Activated CD8-positive, alpha-beta memory T cell treated with anti-CD3 and anti-CD28 coated beads for 1 hour (primary cell): ENCODE measurements at places on chromosomes 7 and 10.

GRCh38 chr7:109611656-109612055, 1042.0 kb downstream of the DNAJB9 start:
- DNase-seq: no peak

DNA sequence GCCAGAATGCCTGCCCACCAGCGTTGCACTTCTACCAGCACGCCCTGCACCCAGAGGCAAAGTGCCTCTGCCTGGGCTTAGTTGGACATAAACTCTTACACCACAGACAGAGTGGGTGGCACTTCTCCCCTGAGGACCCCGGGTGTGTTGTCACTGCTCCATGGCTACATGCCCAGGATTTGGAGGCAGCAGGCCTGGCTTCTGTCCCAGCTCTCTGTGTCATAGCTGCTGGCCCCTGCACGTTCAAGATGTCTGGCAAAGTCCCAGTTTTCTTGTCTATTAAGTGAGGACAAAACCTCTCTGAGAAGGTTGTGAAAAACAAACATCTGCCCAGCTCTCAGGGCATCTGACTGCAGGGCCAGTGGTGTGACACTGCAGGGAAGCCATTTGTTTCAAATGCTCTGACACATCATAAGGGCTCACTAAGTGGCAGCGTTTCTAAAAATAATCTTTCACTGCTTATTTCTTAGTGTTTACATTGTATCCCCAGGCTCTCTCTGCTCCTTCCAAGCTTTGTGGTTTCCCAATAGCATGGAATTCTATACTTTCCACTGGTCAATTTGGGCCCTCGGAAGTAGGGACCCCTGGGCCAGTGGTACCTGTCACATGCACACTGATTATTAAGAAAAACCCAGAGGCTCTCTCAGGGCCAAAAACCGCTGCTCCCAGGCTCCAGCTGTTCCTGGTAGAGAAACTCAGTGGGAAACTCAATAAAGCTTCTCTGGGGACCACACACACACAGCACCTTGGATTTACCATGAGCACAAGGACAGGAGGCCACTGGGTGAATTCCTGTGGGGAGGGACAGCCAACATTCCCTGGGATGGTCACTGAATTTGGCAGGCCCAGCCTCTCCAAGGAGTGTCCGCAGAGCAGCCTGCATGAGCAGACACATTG, 86.2 kb upstream of the ANLN start:
- no peak for DNase-seq

DNA sequence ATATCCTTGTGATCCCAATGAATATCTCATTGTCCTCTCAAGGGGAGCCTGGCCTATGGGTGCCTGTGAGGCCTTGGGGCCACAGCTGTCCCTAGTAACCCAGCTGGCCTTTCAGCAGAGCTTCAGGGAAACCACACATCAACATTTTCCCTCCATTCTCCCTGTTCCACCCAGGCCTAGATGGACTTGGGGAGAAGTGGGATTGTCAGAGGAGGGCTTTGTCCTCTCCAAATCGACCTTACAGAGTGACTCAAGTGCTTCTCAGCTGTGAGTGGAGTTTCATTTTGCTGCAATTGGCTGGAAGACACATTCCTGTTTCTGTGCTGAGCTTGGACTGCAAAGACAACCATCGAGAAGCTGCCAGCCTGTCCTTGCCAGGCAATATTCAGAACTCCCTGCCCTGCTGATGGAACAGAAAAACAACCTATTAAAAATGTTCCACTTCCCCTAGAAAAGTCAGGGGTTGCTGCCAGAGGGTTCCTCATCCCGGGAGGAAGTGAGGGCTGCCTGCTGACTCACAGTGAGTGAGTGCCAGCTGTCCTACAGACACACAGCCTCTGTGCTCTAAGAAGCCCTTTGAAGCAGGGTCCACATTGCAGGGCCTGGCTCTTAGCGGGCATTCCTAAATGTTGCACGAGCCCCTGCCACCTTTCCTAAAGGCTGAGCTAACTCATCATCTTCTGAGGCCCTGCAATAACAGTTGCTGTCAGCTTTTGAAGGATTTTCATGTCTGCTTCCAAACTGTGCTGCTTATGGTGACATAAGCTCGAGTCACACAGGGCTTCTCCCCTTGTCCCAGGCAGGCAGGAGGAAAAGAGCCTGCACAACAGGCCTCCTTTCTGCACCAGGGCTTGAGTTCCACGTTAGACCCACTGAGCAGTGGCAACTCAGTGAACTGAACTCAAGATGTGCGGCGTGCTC, 20.5 kb downstream of the STRA8 start:
- DNase-seq: no peak

DNA sequence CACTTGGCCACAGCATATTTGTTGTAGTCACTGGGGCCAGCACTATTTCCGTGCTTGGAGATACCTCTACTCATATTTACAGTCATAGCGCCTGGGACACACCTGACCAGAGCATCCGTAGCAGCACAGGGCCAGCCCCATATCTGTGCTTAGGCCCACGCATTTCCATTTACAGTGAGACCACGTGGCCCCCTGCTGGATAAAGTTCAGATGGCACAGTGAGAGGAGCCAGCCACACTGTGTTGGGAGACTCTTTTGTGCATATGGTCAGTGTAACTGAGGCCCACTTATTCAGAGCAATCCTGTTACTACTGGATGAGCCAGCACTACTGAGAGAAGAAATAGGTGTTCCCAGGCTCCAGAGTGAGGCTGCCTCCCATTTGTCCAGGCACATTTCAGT, 455.3 kb downstream of the REEP3 start:
- DNase-seq: no peak

GRCh38 chr10:109974504-109975191, 33.1 kb upstream of the ADD3 start:
- DNase-seq: no peak

GRCh38 chr7:24572997-24573553, at the start of gene PALS2:
Gene PALS2, plus strand, starts transcription at chr7:24573452. Its CDS starts 50,216 bp downstream, at chr7:24623668.
- peak; percentile 55 for DNase-seq

DNA sequence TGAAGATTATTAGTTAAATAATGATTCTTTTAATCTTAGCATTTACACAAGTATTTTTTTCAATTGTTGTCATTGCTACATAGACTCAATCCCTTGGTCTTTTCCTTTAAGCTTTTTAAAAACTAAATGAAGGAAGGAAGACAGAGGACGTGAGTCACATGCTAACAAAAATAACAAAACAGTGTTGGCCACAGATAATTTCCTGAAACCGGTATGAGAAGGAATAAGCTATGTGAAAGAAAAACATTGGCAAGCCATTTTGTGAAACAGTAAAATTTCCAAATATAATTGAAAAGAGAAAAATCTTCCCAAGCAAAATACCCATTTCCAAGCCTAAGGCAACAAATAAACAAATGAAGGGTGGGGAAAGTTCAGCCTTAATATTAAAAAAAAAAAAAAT, 223.0 kb downstream of the AHR start:
- no peak for DNase-seq

- DNase-seq: no peak
Observed at GRCh38 chr7:31782411-31782991, 95.5 kb downstream of the PPP1R17 start.

DNA sequence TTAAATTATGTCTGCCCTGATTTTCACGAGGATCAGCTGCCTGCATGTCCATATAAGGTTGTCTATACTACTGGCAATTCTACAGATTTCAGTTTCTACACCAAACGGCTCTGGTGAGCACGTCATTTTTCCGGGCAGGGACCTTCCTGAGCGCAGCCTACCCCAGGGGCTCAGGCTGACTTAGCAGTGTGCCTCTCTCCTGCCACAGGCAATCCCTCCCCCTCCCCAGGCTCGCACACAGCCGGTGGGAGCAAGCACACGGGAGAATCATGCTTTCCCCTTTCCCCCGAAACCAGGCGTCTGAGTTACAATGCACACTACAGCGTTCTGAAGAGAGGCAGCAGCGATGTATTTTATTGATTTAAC, 1.7 kb downstream of the KLF6 start:
- no peak for DNase-seq

DNA sequence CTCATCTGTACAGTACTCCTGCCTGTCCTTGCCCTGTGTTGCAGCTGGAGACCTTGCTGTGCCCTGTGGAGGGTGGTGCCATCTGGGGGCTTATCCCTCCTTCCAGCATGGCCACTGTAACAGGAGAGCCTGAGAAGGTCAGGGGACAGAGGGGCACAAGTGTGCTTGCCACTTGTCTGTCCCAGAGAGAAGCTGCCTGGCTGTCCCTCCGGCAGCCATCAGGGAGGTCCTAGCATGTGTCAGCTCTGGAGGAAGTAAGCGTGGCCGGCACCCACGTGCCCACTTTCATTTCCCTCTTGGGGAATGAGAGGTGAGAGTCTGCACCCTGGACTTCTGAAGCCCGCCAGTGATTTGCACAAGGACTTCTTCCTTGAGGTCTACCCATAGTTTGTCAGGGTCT, 97.0 kb upstream of the PPIF start:
- DNase-seq: no peak

DNA sequence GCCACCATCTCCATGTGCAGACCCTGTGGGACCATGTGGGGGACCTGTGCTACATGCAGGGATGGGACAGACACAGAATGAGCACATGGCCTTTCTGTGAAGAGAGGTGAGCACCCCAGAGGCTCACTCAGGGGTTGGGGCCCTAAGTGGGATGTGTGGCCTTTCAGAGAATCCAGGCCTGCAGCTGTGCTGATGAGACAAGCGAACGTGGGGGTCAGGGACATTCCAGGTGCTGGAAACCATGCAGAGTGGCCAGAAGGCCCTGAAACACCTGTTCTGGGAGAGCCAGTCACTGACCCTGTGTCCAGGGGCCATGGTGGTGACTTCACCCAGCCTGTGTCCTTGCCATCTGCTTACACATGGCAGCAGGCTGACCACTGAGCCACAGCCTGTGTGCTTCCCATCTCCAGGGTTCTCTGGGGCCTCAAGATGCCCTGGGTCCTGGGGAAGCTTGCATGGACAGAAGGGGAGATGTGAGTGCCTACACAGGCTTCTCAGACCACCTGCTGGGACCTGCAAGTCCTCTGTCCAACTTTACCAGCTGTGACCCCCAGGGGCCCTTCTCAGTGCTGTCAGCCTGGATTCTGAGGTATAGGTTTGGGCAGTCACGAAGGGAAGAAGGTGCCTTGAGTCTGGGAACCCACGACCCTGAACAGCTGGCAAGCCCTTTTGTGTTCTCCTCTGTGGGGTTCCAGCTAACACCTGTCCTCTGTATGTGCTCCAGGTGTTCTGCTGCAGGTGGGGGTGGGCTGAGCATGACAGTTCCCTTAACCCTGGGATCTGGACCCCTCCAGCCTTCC, 17.6 kb downstream of the RAMP3 start:
- no peak for DNase-seq

- DNase-seq: no peak
Observed at GRCh38 chr10:104966563-104967297, 325.6 kb downstream of the SORCS3 start.

GRCh38 chr10:114095559-114096337, 52.1 kb downstream of the ADRB1 start:
- DNase-seq: no peak

GRCh38 chr10:103452506-103453230, 498 bp upstream of the CALHM2 start:
- DNase-seq: no peak

GRCh38 chr10:88527245-88527644, 55.9 kb downstream of the RNLS start:
- DNase-seq: no peak

DNA sequence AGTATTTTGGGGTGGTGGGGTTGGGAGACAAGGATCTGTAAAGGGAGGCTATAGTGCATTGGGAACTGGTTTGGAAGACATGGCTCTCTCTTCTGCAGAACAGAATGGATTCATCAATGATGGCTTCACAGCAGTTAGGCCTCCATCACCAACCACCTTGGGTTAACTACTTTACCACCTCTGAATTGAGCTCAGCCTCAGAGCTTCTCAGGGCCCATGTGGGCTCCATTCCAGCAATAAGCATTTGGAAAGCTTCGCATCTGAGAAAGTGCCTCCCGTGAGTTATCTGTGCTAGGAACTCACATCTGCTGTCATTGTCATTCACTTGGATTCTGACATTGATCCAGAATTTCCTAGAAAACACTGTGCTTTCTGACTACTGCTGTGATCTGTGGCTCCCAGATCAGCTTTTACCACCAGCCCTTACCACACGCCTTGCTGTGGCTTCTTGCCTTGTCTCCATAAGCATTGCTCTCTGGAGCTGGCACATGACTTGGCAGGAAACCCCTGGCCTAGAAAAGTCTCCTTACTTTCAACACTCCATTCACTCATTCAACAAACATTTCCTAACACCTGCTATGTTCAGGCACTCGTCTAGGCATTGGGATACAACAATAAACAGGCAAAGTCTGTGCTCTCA, 70.7 kb upstream of the ADO start:
- DNase-seq: no peak

GRCh38 chr7:31017032-31017675, 35.0 kb upstream of the ADCYAP1R1 start:
- no peak for DNase-seq

GRCh38 chr7:14858410-14858809, 44.1 kb downstream of the DGKB start:
- no peak for DNase-seq

- no peak for DNase-seq
Observed at GRCh38 chr10:25582961-25583360, 351.1 kb upstream of the MYO3A start.

GRCh38 chr7:22238354-22239311, 118.3 kb downstream of the RAPGEF5 start:
- DNase-seq: no peak
